ENCODE measurements at places on chromosomes 16 and 17.

DNA sequence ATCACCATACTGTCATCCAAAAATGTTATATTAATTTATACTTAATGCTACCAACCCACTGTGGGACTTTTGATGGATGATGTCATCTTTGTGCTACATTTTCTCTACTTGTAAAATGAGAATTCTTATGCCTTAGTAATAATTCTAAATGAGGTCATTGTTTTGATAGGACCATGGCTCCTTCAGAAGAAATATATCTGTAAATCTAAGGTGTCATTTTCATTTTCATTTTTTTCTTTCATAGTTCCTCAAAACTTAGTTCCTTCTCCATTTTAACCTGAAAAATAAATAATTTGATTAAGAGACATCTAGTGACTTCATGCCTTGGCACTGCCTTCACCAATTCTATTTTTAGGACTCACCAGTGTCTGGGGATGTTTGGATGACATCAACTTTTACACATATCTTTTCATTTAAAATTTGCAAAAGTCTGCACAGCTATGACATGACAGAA, 48.7 kb downstream of the GPRC5B start:
- DNase-seq, result no peak

DNA sequence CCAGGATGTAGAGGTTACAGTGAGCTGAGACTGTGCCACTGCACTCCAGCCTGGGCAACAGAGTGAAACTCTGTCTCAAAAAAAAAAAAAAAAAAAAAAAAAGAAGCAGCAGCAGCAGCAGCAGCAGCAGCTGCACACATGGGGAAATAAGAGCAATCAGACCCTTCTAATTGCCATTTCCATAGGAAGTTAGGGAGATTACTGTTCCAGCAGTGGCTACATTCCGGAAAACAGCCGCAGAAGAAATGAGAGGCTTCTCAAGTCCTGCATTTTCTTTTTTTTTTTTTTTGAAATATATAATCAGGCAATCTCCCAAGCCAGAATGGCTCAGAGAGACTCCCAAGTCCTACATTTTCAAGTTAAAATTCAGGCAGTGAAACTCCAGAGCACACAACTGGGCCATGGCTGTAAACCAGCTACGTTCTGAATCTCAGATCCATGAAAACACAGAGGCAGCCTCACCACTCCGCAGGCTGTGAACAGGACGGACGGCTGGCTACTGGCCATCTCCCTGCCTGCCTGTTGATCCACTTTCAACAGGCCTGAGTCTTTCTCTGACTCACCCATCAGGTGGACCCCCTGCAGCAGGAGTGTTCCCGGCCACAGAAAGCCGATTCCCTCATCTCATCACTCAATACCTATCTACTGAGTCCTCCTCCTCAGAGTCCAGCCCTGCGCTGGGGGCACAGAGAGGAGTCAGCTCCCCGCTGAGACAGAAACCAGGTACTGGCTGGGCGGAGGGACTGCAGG, 15.0 kb downstream of the TRPV1 start:
- no peak for DNase-seq

DNA sequence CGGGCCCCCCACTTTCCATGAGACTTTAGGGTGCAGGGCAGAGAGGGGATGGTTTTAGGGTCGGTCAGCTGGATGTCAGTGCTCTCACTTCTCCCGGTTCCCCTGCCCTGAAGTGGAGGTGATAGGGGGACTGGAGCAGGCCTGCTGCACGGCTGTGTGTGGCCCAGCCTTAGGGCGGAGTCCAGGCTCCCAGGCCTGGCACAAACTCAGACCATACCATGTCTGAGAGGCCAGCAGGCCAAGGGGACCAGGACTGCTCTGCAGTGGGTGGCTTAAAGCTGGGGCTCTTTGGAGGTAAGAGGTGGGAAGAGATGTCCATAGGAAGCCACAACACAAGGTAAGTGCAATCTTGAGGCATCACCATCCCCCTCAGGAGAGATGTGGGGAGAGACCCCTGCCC, 8.3 kb downstream of the TFAP4 start:
- no peak for DNase-seq

GRCh38 chr16:57489229-57489628, 2.9 kb upstream of the DOK4 start:
- no peak for DNase-seq

Measured in activated T-cell treated with anti-CD3 and anti-CD28 coated beads, Interleukin-2, amount 50 U/mL, for 48 hours (primary cell).